ENCODE measurements at places on chromosomes 4 and X.
A peak's percentile ranks its signal among the peaks of the same experiment; 100 is the strongest.

DNA sequence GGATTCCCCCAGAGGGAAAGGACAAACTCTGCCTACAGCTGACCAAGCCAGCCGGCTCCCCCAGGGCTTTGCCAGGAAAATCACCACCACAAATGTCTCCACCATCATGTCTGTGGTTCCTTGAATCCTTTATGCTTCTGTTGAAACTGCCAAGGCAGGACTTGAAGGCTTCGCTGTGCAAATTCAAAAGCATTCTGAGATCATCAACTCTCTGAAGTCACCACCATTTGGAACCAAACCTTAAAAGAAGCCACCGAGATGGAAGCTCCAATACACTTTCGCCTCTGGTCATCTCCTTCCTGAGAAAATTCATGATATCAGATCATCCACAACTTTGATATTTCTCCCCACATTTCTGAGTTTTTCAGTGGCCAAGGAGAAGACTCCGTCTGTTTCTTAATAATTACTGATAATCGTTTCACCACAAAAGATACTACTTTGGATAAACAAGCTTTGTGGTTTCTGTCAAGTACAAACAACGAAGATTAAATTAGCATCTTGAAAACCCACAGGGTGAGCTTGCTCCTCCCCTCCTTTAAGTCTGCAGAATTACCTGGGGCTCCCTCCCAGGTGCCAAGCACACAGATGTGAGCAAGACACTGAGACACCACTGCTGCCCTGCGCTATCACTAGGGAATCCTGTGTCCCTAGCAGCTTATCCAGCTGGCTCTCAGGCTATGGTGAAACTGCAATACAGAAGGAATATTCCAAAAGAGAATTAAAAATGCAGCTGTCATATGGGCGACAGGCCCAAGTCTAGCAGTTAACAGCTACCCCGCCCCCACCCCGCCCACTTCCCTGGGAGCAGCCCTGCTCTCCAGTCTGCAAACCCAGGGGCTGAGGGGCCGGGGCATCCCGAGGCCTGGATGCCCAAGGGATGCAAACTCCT, 125.0 kb upstream of the TBL1X start:
- peak; percentile 10 for DNase-seq

- no peak for DNase-seq
Measured at GRCh38 chr4:23001478-23001877, 308.7 kb downstream of the GBA3 start.

GRCh38 chr4:165403637-165404036, 24.8 kb downstream of the CPE start:
- DNase-seq = no peak

GRCh38 chr4:152394791-152395190, 141.1 kb downstream of the FBXW7 start:
- DNase-seq = no peak

DNA sequence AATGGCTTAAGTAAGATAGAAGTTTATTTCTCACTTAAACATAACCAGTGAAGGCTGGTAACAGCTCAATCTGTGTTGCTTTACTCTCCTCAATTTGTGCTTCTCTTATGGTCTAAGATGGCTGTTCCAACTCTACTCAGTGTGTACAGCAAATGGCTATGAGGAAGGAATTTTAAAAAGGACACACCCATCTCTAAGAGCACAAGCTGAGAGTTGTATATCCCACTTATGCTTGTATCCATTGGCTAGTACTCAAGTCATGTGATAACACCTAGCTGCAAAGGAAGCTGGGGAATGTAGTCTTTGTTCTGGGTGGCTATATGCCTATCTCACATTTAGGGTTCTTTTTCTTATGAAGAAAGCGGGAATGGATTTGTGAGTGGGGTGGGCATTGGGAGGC, 63.3 kb downstream of the GPAT3 start:
- DNase-seq = no peak

- DNase-seq = no peak
Measured at GRCh38 chr4:16110661-16111290, 27.0 kb upstream of the PROM1 start.

- DNase-seq = no peak
Measured at GRCh38 chr4:133694416-133694815, 507.2 kb downstream of the PABPC4L start.

- no peak for DNase-seq
Measured at GRCh38 chr4:113471146-113471860, 290.2 kb downstream of the CAMK2D start.

GRCh38 chr4:40289366-40290188, 45.6 kb upstream of the CHRNA9 start:
- peak; percentile 64 for DNase-seq

- no peak for DNase-seq
Measured at GRCh38 chr4:54645830-54646229, 11.9 kb upstream of the KIT start.

- DNase-seq = no peak
Measured at GRCh38 chr4:71123951-71124350, 130.5 kb downstream of the DCK start.

DNA sequence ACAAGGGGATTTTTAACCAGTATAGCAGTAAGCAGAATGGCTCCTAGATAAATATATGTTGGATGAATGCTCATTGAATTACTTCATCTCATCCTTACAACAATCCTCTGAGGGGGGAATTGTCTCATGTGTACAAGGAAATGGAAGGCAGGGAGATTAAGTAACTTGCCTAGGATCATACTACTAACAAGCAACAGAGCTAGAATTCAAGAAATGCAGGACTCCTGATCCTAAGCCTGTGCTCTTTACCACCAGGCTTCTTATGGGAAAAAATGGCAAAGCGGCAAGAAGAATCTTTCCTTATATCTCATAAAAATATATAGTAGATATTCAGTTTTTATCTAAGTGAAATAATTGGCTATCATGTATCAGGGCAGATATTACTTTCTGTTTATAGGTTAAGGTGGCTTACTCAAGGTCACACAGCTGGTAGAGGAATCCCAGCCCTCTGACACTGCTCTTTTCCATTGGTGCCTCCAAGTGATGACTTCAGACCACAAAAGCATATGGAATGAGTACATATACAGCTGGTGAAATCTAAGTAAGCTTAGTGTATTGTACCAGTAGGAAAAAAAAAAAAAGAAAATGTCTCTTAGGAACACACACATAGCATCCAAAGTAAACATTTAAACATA, 2.1 kb downstream of the ABHD18 start:
- no peak for DNase-seq

GRCh38 chrX:912677-913076, 282.1 kb downstream of the SHOX start:
- no peak for DNase-seq
